ENCODE measurements at places on chromosomes 6 and 20.

DNA sequence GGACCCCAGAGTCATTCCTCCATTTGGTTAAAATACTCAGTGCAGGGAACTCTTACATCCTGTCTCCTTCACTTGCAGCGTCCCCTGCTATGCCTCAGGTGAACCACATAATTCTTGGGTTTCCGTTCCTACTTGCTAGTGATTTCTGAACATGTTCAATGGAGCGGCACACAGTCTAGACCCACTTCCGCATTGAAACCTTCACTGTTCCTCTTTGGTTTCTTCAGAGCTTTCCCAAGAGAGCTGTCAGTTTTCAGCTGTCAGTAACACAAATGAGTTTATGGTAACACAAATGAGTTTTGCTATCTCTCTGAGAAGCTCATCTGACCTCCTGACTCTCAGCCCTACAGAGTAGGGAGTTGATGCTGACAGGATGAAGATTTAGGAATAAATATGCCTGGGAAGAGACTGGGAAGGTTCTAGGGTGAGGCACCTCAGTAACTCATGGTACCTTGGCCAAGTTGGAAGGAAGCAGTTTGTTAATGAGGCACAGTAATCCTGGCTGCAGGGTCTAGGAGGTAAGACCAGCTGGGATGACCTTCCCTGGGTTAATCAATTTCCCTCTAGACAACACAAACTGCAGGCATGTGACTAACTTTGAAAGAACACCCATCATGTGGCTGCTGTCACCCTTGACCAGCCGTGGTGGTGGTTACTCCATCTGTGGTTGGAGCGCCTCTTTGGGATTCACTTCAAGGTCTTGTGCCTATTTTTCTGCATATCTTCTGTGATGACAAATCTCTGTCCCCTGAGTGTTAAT, 5.4 kb downstream of the SYS1 start:
- DNase-seq: no peak

DNA sequence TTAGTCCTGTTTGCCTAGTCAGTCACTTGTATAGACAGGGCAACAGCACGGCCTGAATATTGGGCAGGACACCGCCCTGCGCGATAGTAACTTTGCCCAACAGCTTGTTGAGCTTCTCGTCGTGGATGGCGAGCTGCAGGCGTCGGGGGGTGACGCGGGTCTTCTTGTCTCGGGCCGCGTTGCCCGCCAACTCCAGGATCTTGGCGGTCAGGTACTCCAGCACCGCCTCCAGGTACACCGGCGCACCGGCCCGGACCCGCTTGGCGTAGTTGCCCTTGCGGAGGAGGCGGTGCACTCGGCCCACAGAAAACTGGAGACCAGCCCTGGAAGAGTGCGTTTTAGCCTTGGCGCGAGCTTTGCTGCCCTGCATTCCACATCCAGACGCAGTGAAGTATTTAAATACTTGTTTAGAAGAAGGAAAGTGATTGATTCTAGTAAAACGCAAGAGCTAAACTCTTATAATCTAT, 92.8 kb upstream of the BTN3A2 start:
- DNase-seq: no peak

GRCh38 chr20:62410746-62411478, 3.8 kb upstream of the CABLES2 start:
- no peak for DNase-seq

GRCh38 chr6:90885611-90886056, 298.8 kb upstream of the MAP3K7 start:
- peak; percentile 13 for DNase-seq

DNA sequence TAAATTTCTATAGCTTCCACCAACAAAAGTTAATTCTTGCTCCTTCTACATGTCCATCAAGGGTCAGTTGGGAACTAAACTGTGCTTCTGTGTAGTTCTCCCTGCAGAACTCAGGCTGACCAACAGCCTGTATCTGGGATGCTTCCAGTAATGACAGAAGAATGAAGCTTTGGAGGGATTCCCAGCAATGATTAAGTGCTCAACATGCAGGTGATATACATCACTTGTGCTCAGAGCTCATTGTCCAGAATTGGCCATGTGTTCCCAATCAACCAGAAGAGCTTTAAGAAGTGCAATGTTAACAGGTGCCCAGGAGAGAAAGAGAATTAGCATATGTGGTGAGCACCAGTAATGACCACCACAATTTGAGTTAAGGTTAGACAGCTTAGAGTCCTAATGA, 37.4 kb upstream of the SNRPB2 start:
- no peak for DNase-seq

- DNase-seq: no peak
These were observed 1.1 kb downstream of the EIF2S2 start for GRCh38 chr20:34110745-34111641.

- DNase-seq: no peak
These were observed 34.3 kb upstream of the QKI start for GRCh38 chr6:163380216-163380615.

GRCh38 chr6:139625998-139626975, 251.8 kb upstream of the CITED2 start:
- peak; percentile 32 for DNase-seq

GRCh38 chr6:41871691-41872090, 23.5 kb downstream of the USP49 start:
- no peak for DNase-seq
